ENCODE measurements at places on chromosomes 16 and 17.

- DNase-seq, result no peak
Observed at GRCh38 chr16:86373276-86373901, 136.9 kb upstream of the FOXF1 start.

DNA sequence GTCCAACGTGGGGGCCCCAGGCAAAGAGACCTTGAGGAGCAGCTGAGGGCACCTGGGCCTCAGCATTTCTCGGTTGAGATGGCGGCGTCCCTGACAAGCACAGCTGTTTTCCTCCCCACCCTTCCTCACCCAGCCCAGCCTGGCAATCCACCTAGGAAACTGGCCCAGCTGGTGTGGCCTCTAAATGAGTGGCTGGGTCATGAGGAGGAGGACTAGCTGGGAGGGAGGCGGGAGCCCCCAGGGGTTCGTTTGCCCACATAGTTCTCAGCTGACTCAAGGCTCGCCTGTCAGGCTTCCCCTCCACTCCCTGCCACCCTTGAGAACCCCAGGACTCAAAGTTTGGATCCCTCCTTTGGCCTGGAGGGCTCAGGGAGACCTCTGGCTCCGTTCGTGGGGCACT is 5.9 kb downstream of the RNF222 start:
- DNase-seq, result no peak

- no peak for DNase-seq
Observed at GRCh38 chr17:66949501-66949900, 15.0 kb upstream of the CACNG4 start.

DNA sequence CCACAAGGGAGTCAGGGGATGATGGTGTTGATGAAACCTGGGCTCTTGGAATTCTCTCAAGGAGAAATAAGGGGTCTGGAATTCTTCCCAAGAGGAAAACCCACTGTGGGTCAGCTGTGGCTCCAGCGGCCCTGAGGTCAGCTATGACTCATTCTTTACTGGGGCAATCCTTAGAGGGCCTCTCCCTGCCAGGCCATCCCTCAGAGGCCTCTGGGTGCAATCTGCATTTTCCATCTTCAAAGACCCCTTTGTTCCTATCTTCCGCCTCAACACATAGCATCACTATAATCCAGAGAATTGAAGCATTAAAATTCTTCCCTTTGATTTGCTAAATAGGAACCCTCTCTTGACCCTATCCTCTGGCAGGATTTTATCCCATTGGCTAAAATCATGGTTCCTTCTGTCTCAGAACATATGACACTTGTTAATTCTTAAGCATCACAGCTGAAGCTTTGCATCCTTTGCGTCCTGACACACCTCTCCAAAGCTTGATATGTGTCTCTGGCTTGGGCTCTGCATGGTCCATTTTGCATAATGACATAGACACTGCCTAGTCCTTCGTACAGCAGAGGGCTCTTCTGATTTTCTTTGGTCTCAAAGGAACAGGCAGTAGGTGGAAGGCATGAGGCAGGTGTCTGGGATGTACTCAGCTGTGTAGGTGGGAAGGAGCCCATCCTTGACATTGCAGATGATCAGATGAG is 4.4 kb upstream of the KRT37 start:
- no peak for DNase-seq
